NCI-H2107 (cell line): ENCODE measurements at places on chromosomes 6 and 20.

DNA sequence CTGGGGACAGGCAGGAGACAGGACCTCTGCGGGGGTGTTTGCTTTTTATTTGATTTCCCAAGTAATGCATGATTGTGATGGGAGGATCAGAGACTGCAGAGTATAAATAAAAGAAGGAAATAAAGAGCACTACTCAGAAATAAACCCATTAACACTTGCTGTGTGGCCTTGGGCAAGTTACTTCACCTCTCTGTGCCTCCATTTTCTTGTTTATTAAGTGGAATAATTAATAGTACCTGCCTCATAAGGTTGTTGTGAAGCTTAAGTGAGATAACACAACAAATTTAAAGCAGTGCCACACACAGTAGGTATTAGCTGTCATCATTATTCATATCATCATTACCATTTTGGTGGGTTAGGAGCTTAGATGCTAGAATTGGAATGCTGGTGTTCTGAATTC lies 8.1 kb downstream of the CEBPB start:
- DNase-seq = no peak

DNA sequence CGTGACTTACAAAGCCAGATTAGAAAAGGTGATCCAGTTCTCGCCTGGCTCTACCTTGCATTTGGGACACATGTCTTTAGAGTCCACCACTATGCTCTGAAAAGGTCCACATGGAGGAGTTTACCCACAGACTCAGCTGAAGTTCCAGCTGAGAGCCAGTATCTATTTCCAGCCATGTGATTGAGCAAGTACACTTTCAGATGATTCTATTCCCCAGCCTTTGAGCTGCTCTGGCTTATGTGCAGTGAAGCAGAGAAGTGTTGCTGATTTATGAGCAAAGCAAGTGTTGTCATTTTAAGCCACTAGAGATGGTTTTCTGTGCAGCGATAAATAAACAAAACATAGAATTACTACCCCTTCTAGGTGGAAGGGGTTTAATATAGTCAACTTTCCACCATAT lies 520.8 kb upstream of the RNF217 start:
- DNase-seq = no peak

DNA sequence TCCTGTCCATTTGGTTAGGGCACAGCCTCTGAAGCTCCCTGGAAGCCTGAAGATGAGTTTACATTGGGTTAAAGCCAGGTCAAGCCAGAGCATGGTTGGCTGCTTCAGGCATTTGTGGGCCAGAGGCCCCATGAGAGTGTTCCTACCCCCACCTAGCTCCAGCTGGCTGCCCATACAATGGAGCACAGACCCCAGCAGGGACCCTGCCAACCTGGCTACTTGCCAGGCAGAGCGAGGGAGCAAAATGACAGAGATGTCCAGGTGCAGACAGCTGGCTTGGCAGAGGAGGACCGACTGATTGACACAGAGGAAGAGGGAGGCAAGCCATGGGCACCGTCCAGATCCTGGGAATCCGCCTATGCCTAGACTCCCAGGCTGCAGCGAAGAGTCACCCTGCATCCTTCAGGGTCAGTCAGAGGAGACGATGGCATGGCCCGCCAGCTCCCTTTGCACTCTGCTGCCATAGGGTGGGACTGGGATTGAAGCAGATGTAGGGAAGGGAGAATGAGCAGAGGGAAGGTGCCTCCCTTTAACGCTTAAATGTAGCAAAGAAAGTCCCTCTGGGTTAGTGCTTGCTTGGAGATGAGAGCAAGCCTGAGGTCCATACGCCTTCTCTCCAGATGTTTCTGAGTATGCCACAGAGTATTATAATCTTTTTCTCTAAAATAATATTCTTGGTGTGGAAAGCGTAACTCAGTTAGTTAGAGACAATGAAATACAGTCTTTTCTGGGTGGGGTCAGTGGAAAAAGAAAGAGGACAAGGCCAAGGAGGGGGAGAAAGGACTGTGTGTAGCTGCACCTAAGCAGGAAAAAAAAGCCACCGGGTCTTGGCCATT lies 77.6 kb upstream of the FYN start:
- DNase-seq = no peak

- no peak for DNase-seq
Observed at GRCh38 chr20:46637020-46637419, 14.2 kb downstream of the SLC13A3 start.

DNA sequence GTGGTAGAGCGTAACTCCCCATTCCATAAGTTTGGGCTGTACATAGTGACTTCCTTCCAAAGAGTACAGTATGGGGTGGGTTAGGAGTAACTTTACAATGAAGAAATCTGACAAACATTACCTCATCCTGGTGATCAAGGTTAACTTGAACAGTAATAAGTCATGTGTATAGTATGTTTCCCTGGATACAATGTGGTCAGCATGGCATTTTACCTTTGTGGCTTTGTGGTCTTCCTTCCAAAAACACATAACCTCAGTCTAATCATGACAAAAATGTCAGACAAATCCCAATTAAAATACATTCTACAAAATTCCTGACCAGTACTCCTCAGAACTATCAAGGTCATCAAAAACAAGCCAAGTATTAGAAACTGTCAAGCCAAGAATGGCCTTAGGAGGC lies 225.1 kb downstream of the UBE3D start:
- DNase-seq = no peak

GRCh38 chr20:63106765-63107448 lies 100.1 kb upstream of the BHLHE23 start:
- DNase-seq = no peak

DNA sequence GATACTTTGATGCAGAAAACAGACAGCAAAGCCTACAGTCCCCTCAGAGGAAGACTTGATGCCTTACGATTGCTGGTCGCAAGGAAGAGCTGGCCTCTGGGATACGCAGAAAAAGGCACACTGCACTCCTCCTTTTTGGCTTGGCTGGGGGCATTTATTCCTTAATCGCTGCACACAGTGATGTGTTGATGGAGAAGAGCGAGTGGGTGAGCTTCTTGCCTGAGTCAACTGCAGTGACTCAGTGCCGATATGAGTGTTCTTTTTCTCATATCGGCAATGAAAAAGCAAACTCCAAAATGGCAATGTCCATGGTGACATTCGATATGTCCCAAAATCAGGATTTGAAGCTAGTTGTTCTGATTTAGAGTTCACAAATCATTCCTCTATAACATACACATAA lies 794.8 kb downstream of the HACE1 start:
- no peak for DNase-seq

DNA sequence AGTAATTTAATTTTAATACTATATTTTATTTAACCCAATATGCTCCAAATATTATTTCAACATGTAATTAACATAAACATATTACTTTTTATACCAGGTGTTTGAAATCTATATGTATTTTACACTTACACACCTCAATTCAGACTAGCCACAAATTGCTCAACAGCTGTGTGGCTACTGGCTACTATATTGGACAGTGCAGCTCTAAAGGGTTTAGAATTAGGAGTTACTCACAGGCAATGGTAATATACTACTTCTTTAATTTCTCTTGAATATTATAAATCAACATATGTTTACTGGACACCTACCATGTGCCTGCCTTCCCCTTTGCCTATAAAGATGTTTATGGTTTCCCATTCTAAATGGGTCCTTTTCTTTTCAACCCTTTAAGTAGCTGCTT lies 2.3 kb downstream of the MTRF1L start:
- no peak for DNase-seq

DNA sequence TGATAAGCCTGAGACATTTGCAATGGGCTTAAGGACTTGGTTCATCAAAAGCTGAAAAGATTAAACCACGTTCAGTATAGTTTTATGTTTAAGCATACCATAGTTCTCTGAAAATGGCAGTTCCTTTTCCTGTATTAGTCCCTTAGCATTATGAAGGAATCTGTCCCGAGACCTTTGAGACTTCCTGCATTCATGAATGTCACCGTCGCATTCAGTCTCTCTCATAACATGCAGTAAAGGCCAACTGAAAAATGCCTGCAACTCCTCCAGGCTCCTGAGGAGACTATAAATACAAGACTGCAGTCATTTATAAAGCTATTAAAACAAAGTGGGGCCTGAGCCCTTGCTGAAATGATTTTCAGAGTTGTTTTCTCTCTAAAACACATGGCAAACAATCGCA lies 129.1 kb downstream of the SYCP2 start:
- no peak for DNase-seq

GRCh38 chr20:38883081-38883980 lies 42.9 kb upstream of the FAM83D start:
- no peak for DNase-seq

- no peak for DNase-seq
Observed at GRCh38 chr6:43170417-43170930, 595 bp upstream of the SRF start.

- DNase-seq = no peak
Observed at GRCh38 chr20:17874271-17875105, 94.1 kb downstream of the SNX5 start.

GRCh38 chr6:5995949-5996713 lies 10.6 kb downstream of the NRN1 start:
- no peak for DNase-seq

DNA sequence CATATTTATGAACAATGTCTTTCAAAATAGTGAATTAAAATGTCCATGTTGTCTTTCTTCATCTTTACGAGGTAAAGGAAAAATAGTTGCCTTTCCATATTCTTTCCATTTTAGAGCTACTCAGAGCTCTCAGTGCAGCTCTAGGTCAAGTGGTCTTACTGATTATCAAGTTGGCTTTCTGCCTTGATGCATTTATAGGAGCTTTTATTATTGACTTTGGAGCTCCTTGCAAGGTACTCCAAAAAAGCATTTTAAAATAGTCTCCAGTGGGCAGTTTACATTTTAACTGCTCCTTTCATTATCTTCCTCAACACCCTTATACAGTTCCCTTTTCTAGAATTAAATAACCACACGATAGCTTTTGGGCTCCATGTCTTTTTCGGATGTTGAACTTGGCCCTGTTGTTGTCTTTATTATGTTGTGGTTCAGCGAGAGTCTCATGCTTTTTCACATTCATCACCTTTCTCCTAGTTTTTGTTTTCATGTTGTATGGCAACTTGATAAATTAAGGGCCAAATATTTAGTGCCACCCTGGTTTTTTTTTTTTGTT lies 122.9 kb downstream of the CLIC5 start:
- DNase-seq = no peak

- DNase-seq = peak; percentile 74
Observed at GRCh38 chr20:62822788-62823651, 6.2 kb downstream of the COL9A3 start.

DNA sequence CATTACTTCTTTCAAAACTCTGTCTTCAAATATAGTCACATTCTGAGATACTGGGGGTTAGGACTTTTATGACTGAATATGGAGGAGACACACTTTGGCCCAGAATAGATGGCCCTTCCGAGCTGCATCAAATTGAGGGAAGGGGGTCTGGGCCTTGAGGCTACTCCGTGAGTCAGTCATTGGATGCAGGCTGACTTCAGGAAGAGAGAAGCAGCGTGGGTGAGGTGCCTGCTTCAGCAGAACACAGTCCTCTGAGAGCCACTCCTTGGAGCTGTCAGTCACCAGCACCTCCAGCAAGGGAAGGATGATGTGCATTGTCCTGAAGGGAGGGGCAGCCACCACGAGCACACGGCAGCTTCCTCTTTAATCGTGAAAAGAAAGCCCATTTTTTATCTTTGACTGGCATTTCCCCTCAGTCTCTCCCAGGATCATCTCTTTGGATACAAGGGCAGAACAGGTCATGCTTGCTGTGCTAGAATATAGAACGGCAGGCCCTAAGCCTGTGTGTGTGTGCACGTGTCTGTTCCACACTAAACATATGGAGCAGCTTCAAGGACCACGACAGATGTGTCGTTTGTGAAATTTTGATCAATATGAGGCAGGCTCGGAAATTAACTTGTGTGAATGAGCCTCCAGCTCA lies 721.6 kb downstream of the KIF16B start:
- DNase-seq = no peak

DNA sequence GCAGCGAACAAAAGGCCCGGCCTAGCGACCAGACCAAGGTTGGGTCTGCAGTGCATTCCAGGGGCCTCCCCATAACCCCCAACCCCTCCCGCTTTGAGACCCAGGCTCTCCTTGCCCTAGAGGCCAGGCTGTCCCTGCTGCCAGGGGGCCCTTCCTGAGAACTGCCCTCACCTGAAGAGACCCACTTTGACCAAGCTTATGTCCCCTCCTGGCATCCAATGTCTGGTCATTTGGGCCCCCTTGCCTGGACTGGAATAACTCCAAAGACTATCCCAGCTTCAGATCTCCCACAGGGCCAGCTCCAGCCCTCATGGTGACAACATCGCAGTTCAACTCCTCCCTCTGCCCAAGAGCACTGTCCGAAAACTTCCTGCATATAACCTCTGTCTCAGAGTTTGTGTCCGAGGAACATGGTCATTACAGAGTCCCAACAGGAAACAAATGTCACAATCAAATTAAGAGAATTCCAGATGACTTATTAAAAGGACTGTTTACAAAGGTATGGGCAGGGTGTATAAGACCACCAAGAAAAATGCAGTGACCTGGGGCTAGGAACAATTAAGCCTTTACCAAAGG lies 125.0 kb downstream of the BANF2 start:
- no peak for DNase-seq

- no peak for DNase-seq
Observed at GRCh38 chr6:150620244-150620643, 20.6 kb downstream of the PLEKHG1 start.

DNA sequence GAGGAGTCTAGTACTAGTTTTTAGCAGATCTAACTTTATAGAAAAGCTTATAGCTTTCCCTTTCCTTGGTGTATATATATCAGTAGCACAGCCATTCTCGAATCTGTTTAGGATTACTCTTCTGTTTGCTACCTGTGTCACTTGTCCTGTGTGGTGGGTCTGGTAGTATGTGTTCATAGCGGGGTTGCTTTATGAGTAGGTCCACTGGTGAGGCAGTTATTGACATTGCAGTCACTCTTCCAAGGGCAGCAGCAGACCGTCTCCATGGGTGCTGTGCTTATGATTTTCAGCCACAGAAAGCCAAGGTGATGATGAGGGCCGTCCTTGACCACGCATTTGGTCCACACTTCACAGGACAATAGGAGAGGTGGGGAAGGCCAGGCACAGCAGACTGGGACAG lies 171.5 kb downstream of the CDKAL1 start:
- no peak for DNase-seq

DNA sequence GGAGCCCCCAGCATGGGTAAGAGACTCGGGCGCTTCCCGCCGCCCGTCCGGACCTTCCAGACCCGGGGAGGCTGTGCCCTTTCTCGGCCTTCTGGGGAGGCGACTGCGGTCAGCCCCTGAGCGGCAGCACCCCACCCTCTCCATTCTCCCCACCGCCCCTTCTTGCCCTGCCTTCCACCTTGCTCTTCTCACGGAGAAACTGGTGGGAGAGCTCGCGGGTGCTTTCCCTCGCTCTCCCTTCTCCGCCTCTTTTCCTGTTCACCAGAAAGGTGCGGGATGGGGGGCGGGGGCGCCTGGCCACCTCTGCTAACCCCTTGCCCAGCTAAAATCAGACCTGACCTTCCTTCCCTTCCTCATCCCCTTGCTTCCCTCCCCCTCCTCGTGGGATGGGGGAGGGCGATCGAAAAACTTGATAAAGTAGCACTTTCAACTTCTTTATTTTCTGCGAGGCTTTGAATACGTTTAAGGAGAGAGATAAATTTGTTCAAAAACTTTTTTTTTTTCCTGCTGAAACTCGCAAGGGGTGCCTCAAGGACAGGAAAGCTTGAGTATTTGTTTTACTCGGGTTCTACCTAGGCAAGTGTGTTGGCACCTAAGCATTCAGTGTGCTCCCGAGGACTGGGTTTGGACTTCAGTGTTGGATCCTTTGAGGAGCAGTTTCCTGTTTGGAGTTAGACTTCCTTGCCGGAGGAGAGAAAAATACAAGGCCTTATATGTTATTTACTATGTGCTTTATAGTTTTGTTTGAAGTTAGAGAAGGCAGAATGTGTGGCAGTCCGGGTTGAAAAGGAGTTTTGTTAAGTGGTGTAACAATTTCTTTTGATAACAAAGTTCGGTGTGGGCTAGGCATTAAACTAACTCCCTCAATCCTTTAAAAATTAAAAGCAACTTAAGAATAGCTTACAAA lies 897 bp downstream of the CD2AP start:
- DNase-seq = no peak
